ENCODE measurements at places on chromosomes 16 and 17.

DNA sequence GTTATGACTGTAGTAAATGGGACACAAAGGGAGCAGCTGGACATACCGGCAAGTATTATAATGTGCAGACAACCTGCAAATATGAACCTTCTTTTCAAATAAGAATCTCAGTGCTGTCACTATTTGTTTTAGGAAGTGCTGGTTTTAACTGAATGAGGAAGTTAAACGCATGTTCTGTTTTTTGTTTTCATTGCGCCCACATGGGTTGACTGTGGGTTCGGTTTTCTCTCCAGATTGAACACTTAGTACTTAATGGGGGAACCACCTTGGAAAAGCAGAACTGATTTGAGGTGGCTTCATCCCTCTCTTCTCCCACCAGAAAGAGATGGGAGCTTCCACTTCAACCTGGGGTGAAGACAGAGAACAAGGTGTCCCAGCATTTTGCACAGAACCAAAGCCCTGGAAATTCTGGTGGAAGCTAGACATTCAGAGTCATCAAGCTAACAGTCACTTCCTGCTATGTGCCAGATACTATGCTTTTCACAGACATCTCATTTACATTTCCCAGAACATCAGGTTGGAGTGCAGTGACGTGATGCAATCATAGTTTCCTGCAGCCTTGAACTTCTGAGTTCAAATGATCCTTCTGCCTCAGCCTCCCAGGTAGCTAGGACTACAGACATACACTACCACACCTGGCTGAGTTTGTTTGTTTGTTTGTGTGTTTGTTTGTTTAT, 149.8 kb downstream of the CDH13 start:
- DNase-seq = no peak

DNA sequence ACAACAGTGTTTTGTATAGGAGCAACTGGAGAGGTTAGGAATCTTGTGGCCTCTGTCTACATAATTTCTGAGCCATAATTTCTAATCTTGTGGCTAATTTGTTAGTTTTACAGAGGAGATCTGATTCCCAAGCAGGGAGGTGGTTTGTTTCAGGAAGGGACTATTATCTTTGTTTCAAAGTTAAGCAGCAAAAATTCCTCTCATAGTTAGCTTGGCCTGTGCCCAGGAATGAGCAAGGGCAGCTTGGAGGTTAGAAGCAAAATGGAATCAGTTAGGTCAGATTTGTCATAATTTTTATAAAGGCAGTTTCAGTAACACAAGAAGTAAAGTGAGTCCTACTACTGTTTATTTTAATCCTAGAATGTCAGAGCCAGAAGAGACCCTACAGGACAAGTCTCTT, 2.0 kb upstream of the RDM1 start:
- DNase-seq = no peak

DNA sequence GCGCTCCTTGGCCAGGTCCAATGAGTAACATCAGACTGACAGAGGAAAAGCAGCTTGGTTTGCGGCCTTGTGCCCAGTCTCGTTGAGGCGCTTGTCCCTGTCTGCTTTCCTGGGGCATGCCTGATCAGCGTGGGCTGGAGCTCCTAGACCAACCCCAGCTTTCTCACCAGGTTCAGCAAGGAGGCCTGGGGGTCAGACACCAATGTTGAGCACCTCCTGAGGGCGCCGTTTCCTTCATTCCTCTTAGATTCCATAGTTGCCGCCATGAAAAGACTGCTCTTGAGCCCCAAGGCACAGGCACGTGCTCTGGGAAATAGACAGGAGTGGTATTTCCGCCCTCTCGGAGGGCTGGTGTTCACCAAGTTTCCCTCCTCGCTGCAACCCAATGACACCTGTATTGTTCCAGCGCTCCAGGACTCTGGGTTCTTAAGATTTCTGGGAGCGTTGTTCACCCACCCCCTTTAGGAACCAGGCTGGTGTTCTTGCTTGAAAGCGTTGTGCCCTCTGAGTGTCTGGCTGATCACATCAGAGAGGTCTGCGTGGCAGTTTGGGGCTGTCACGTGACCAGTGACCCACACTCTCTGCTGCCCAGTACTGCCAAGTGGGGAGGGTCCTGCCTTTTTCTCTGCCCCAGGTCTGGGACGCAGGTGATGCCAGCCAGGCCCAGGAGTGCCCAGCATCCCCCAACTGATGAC, 18.0 kb downstream of the KCTD2 start:
- DNase-seq = no peak

DNA sequence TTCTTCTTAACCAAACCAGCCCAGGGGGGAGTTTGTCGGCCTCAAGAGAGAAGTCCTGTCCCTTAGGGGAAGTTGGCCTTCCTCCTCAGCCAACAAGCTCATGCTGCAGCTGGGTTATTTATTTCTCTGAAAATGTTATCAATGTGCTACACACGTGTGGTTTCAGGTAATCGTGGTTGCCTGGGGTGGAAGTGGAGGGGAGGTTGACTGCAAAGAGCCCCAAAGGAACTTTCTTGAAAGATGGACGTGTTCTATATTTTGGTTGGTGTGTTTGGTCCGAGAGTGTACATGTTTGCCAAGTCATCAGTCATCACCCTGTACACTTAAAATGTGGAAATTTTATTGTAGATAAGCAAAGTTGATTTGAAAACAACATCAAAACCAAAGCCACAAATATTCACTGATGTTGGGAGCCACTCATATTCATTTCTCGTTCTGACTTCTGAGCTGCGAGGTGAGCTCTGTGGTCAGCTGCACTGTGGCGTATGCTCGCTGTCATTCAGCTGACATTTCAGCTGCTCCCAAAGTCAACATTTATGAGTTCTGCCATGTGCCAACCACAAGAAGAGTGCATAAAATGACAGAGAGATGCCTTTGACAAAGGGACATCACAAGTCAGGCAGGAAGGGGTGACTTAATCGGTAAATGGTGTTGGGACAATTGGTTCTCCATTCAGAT, 26.5 kb upstream of the ADGRG1 start:
- DNase-seq = no peak

- DNase-seq = no peak
Observed at GRCh38 chr17:79713391-79713790, 17.4 kb upstream of the ENPP7 start.

DNA sequence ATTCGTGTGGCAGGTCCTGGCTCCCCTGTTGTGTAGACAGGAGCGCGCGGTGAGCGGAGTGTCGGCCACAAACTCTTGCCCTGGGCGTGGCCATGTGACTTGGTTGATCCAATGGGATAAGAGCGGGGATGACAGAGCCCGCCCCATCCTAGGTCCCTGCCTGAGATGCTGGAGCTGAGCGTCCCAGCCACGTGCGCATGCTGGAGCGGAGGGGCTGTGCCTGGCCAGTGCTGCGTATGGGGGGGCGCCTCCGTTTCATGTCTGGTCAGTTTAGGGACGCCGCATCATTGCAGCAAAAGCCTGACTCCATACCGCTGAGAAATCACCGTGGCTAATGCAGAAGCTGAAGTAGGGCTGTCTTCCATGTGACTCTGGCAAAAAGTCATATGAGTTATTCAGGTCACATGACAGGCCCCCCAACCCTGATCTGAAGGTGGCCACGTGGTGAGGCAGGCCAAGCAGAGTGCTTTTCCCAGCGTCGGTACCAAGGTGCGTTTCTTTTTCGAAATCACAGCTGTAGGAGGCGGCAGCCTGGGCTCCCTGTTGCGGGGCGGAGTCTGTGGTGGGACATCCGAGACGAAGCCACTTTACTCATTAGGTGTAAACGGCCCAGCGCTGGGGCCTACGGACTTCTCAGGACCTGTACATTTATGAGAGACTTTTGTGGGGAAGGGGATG, 22.5 kb downstream of the HSBP1 start:
- DNase-seq = no peak

DNA sequence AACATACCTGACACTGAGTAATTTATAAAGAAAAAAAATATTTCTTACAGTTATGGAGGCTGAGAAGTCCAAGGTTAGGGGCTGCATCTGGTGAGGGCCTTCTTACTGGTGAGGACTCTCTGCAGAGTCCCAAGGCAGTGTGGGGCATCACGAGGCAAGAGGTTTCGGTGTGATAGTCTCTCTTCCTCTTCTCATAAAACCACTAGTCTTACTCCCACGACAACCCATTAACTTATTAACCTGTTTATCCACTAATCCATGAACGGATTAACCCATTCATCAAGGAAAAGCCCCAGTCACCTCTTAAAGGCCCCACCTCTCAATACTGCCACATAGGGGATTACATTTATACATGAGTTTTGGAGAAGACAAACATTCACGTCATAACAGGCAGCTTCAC, 20.1 kb downstream of the CIITA start:
- DNase-seq = no peak

DNA sequence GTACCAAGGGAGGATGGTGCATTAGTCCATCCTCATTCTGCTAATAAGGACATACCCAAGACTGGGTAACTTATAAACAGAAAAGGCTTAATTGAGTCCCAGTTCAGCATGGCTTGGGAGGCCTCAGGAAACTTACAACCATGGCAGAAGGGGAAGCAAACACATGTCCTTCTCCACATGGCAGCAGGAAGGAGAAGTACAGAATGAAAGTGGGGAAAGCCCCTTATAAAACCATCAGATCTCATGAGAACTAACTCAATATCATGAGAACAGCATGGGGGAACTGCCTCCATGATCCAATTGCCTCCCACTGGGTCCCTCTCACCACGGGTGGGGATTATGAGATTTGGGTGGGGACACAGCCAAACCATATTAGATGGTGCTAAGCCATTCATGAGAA, 84.5 kb downstream of the SEC14L1 start:
- no peak for DNase-seq

- no peak for DNase-seq
Observed at GRCh38 chr17:40563220-40564052, 1.8 kb downstream of the CCR7 start.

GRCh38 chr17:51402899-51403298, 142.6 kb downstream of the UTP18 start:
- DNase-seq = no peak

DNA sequence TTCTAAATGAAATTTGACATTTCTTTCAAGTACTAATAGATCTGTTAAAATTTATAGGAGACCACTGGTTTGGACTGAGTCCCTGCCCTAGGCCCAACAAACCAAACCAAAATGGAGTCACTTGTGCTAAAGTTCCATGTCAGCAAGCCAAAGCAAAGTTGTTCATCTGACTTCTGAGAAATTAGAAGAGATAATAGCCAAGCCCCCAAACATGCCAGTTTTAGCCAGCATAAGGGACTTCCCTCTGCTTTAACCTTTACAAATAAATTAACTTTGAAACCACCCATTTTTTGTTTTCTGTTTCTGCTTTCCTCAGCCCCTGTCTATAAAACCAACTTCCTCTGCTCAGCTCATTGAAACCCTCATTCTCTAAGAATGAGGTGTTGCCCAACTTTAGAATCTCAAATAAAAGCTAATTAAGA, 18.9 kb downstream of the CDR2 start:
- DNase-seq = no peak

- no peak for DNase-seq
Observed at GRCh38 chr17:62708587-62708986, 81.1 kb downstream of the MRC2 start.

DNA sequence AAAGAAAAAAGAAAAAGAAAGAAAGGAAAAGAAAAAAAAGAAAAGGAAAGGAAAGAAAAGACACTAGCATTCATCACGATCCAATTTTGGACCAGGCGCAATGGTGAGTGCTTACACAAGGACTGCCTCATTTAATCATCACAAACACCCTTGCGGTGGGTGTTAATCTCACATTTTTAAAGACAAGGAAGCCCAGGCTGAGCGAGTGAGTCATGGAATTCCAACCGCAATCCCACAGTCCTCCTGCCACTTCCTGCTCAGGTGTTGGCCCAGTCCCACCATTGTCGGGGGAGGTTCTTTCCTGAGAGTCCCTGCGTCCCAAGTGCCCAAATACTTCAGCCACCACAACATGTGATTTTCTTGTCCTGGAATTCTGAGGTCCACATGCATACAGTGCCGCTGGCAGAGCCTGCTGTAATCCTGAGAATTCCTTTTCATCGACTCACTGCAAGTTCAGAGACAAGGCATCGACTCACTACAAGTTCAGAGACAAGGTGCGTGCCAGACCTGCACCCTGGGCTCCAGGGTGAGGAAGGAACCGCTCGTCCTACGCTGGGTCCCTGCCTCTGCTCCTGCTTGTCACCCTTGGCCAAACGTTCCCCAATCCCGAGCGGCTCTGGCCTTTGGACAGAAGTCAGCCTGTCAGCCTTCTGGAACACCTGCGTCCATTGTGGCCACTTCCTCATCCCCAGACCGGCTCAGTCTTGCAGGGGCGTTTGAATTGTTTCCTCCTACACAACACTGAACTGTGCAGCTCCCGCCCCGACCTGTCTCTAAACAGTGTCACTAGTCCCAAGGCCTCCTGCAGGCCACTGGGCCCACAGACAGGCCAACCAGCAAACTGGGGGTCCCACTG, 5.8 kb downstream of the ZG16B start:
- DNase-seq = peak; percentile 98

DNA sequence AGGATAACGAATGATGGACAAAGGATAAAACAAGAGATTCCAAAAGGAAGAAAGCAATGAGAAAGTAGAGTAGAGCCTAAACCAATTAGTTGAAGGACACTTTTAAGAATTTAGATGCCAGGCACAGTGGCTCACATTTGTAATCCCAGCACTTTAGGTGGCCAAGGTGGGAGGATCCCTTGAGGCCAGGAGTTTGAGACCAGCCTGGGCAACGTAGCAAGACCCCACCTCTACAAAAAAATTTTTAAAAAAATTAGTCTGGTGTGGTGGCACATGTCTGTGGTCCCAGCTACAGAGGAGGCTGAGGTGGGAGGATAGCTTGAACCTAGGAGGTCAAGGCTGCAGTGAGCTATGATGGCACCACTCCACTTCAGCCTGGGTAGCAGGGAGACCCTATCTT, 20.0 kb downstream of the ABCA10 start:
- no peak for DNase-seq

- no peak for DNase-seq
Observed at GRCh38 chr16:46649588-46650253, 28.5 kb upstream of the SHCBP1 start.

GRCh38 chr16:66459878-66460277, 32.8 kb downstream of the BEAN1 start:
- DNase-seq = no peak

DNA sequence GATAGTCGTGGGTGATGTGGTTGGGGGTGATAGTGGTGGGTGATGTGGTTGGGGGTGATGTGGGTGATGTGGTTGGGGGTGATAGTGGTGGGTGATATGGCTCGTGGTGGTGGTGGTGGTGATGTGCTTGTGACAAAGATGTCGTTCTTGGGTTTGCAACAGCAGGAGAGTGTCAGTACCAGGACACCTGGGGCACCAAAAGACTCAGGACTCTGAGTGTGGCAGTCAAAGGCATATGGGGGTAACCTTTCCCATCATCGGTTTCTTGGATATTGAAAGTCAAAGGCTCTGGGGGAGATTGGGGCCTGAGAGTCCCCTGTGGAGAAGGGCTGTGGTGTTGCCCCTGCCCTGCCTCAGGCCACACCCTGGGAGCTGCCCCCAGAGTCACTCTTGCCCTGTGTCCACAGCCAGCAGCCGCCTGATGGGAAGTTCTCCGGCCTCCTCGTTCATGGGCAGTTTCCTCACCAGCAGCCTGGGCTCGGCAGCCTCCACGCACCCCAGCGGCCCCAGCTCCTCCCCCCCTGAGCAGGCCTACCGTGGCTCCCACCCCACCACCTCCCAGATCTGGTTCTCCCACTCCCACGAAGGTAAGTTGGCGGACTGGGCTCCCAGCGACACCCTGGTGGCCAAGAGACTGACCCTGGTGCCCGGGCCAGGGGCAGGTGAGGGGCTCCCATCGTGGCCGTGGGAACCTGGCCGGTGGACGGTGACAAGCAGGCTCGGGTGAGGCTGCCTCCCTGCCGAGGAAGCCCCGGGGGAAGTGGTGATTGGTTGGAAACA, 31.3 kb downstream of the BAHCC1 start:
- DNase-seq = no peak
